ENCODE measurements at places on chromosomes 7 and 10.

- DNase-seq: no peak
Measured at GRCh38 chr7:38327637-38328036, 54.2 kb upstream of the TARP start.

DNA sequence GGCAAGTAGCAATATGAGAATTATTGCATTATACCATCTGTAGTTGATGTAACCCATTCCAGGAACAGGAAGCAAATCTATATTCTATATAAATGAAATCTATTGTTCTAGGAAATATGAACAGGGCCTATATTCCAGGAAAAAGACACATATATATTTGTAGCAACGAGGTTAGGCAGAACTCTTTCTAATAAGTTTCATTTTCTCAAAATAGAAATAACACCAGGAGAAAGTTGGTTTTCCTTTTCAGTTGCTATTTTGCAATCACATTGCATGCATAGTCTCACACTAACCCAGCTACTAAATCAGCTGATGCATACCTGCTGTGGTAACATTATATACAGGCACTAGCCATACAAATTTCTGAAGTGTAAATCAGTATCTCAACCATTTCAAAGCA lies 6.2 kb upstream of the IFIT2 start:
- DNase-seq: peak; percentile 67

- no peak for DNase-seq
Measured at GRCh38 chr7:117479225-117480054, at the start of gene CFTR. TSS of gene CFTR (plus strand) at chr7:117480025. CDS start at chr7:117480095, 70 bp downstream.

GRCh38 chr10:19041171-19041570 lies 7.4 kb upstream of the MALRD1 start:
- DNase-seq: no peak

DNA sequence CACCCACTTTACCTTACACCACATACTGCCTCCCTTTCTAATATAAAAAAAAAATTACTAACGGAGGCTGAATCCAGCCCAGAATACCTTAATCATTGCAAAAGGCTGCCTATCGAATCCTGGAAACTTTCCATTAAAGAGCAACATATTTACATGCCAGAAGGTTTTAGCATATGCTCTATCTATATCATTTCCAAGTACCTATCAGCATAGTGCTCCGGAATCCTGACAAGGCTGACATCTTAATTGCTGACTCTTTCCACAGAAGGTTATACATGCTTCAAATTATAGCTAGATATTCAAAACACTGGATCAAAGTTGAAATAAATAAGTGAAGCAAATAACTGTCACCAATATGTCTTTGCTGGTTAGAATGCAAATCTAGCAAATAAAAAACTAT lies 170.9 kb upstream of the CDK1 start:
- no peak for DNase-seq

DNA sequence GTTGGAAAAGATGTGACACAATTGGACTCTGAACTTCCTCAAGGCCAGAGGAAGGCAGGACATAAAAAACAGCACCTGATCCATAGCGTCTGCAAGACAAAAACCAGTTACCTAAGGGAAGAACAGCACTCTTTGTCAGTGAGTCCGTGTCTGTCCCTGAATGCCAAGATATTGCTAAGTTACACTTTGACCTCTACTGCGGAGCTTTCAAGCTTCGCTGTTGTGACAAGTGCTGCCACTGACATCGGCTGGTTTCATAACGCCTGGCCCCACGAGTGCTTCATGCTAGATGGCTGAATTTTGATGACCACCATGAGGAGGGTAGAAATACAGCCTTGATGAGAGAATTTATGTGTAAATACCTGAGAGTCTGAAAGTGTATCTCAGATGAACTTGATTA lies 49.7 kb upstream of the JAZF1 start:
- DNase-seq: no peak

- DNase-seq: no peak
Measured at GRCh38 chr10:33880291-33880690, 545.8 kb upstream of the NRP1 start.

DNA sequence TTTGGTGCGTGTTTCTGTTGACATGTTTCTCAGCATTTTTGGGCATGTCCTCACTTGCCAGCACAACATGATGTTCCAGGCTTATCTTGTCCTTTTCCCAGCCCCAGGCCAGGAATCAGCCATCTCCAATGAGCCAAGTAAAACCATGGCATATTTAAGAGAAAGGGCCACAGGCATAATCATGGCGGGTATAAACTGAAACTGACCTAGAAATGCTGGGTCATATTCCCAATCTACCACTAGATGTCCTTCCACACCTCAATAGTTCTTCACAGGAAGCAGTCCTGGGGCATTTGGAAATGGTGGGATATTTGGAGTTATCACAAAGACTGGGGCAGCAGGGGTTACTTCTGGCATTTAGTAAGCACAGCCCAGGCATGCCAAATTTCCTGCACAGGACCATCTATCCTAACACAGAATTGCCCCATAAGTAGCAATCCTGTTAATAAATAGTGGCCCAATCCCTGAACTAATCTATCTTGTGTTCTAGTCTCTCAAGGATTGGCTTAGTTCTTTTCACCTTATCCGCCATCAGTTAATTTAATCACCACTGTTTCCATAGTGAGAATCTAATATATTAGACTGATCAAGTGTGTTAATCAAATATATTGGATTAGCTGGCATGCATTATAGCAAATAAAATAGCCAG lies 101.6 kb downstream of the NPSR1 start:
- no peak for DNase-seq

DNA sequence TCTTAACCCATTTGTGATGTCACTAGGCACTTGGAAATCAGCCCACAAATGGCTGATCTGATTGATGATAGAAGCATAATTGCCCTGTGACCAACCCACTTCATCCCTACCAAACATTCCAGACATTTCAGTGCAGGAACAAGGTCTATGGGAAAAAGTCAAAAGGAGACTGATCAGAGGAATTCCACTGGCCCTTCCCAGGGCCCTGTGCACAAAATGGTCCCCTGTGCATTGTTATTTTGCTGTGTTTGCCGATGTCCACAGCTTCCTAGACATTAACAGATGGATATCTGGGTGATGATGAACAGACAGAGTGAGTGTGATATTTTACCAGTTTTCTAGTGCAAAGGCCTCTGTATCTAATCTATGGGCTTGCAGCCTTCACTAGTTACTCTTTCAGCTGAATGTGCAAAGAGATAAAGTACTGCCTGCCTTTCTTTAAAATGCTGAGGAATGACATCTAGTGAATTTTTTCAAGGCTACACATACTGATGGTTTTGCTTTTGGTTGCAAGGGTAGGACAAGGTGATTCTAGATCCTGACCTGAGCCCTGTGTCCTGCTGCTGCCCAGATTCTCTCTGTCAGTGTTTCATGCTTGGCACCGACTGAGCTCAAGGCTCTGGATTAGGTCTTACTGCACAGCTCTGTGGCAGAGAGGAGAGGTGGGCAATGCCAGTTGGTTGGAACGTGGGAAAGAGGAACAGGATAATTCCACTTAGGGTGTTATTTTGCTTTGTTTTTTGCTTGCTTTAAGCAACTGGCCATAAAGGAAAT lies 55.4 kb downstream of the CALD1 start:
- DNase-seq: no peak

- DNase-seq: no peak
Measured at GRCh38 chr7:45156516-45157272, 897 bp upstream of the RAMP3 start.
